ENCODE measurements at places on chromosomes 7 and 10. TPM values are rescaled to one million over a fixed set of nuclear protein-coding genes. Genes with fewer than 3 reads are reported as not detected.
A peak's percentile ranks its signal among the peaks of the same experiment; 100 is the strongest.

The FGFR2 gene
- total RNA-seq, result 28.9 TPM

The HECTD2 gene
- total RNA-seq, result 22.3 TPM

The PAX2 gene
- 1.1 TPM for total RNA-seq

The GRK5 gene
- 4.5 TPM for total RNA-seq

The CCDC172 gene
- total RNA-seq, result 7.3 TPM

The NOS3 gene
- total RNA-seq, result 25.0 TPM

The SCIN gene
- total RNA-seq, result 4.7 TPM

The SEC61G gene
- 164 TPM for total RNA-seq

The SFXN3 gene
- 70.7 TPM for total RNA-seq

The RNF32 gene
- 63.8 TPM for total RNA-seq

The ITIH2 gene
- 0.37 TPM for total RNA-seq

The DRGX gene
- total RNA-seq, result not detected

The TMED4 gene
- total RNA-seq, result 236 TPM

GRCh38 chr10:4012848-4013247 is 227.8 kb upstream of the KLF6 start:
- no peaks in the 10 kb centered on the region for H3K4me1 ChIP-seq
- H3K36me3 ChIP-seq, result no peaks in the 10 kb centered on the region
- no peak overlapping the region for H3K4me3 ChIP-seq
- no peak for DNase-seq

DNA sequence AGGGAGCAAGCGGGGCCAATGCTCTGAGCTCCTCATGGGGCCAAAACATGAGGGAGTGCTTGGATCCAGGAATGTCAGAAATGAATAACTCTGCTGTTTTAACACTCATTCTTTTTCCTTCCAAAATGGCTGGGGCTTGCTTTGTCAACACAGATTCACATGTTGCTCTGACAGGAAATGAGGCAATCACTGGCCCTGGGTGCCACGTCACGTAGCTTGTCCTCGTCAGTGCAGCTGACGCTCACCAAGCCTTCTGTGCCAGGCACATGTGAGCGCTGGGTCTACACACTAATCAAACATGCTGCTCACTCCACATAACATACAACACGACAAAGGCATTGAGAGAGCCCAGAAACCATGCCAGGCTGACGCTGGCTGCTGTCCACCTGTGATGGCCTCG is 198.9 kb downstream of the WDR37 start:
- no peak overlapping the region for H3K27ac ChIP-seq
- no peaks in the 10 kb centered on the region for H3K36me3 ChIP-seq
- no peak for DNase-seq
- no peak overlapping the region for H3K4me3 ChIP-seq
- H3K27me3 ChIP-seq, result no peaks in the 10 kb centered on the region
- no peaks in the 10 kb centered on the region for H3K4me1 ChIP-seq

DNA sequence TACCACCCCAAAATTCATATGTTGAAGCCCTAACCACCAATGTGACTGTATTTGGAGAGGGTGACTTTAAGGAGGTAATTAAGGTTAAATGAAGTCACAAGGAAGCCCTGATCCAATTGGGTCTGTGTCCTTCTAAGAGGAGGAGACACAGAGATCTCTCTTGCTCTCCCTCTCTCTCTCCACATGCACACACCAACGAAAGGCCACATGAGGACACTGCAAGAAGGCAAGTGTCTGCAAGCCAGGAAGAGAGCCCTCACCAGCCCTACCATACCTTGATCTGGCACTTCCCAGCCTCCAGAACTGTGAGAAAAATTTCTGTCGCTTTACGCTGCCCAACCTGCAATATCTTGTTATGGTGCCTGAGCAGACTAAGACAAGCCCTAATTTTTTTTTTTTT is 56.0 kb upstream of the NEBL start:
- no peak overlapping the region for H3K4me3 ChIP-seq
- no peaks in the 10 kb centered on the region for H3K36me3 ChIP-seq
- no peaks in the 10 kb centered on the region for H3K4me1 ChIP-seq
- no peak overlapping the region for H3K27ac ChIP-seq
- DNase-seq, result no peak

GRCh38 chr7:1235501-1236131 is 2.9 kb downstream of the UNCX start:
- no peaks in the 10 kb centered on the region for H3K4me1 ChIP-seq
- H3K4me3 ChIP-seq, result no peak overlapping the region
- H3K36me3 ChIP-seq, result no peaks in the 10 kb centered on the region
- H3K27me3 ChIP-seq, result no peaks in the 10 kb centered on the region
- no peak overlapping the region for H3K27ac ChIP-seq
- no peak for DNase-seq

DNA sequence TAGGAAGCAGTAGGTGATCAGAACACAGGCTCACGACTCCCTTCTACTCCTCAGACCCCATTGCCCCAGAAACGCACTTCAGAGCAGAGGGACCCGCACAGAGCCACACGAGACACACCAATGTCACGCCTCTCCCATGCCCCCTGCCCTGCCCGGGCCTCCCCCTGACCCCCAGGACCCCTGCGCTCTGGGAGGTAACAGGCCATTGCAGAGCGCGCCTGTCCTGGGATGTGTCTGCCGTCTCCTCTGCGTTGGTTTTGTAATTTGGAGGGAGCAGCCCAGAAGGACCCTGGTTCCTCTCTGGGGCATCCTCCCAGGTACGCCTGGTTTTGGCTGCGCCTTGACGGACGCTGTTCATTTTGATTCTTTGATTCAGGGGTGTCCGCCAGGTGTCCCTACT is 85.4 kb downstream of the UNCX start:
- no peaks in the 10 kb centered on the region for H3K27me3 ChIP-seq
- no peak for DNase-seq
- no peak overlapping the region for H3K4me3 ChIP-seq
- no peak overlapping the region for H3K27ac ChIP-seq
- no peaks in the 10 kb centered on the region for H3K4me1 ChIP-seq

- DNase-seq, result no peak
- H3K36me3 ChIP-seq, result no peaks in the 10 kb centered on the region
- H3K4me3 ChIP-seq, result no peak overlapping the region
- H3K27ac ChIP-seq, result no peak overlapping the region
- peaks cover 11% of the 10 kb centered on the region for H3K27me3 ChIP-seq
These were observed 2.7 kb upstream of the EN2 start for GRCh38 chr7:155455132-155455693.

DNA sequence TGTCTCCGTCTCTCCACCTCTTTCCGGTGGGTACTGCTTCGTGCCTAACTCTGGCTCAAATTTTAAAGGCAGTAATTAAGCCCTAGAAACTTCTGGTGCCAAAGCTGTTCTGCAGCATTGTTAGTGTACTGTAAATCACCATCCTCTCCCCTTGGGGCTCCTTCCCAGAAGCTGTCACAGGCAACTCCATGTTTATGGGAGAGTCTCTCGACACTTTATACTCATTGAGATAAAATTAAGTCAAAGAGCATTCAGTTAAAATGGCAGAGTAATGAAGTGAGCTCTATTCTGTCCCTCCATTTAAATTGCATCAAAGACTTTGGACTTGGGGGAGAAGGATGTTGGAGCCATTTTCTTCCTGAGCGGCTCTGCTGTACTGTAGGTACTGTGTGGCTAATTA is 274.8 kb downstream of the SFMBT2 start:
- no peaks in the 10 kb centered on the region for H3K4me1 ChIP-seq
- H3K4me3 ChIP-seq, result no peak overlapping the region
- H3K36me3 ChIP-seq, result no peaks in the 10 kb centered on the region
- DNase-seq, result no peak

GRCh38 chr7:106848851-106849442 is 16.1 kb upstream of the PIK3CG start:
- no peaks in the 10 kb centered on the region for H3K4me1 ChIP-seq
- H3K27ac ChIP-seq, result no peak overlapping the region
- no peaks in the 10 kb centered on the region for H3K36me3 ChIP-seq
- H3K27me3 ChIP-seq, result no peaks in the 10 kb centered on the region
- no peak for DNase-seq

- no peaks in the 10 kb centered on the region for H3K27me3 ChIP-seq
- no peak overlapping the region for H3K4me3 ChIP-seq
- no peak for DNase-seq
- no peaks in the 10 kb centered on the region for H3K4me1 ChIP-seq
These were observed 237.8 kb downstream of the SEMA3D start for GRCh38 chr7:84949067-84949466.

DNA sequence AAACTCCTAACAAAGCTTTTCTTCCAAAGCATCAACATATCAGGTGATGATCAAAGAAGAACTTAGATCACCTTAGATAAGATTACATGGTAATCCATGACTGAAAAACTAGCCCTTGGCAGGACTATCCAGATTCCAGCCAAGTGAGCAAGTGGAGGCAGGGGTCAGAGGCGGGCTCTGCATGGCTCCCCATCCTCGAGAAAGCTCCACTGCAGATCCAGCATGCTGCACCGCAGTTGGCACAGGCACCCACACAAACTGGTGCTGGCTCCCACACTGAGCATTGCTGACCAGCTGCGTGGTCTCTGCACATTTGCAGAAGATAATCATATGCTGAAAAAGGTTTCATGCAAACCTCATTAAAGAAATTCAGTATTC is 10.1 kb downstream of the PSAP start:
- no peaks in the 10 kb centered on the region for H3K36me3 ChIP-seq
- H3K27me3 ChIP-seq, result no peaks in the 10 kb centered on the region
- no peak overlapping the region for H3K27ac ChIP-seq
- no peak overlapping the region for H3K4me3 ChIP-seq
- H3K4me1 ChIP-seq, result peaks cover 61% of the 10 kb centered on the region

DNA sequence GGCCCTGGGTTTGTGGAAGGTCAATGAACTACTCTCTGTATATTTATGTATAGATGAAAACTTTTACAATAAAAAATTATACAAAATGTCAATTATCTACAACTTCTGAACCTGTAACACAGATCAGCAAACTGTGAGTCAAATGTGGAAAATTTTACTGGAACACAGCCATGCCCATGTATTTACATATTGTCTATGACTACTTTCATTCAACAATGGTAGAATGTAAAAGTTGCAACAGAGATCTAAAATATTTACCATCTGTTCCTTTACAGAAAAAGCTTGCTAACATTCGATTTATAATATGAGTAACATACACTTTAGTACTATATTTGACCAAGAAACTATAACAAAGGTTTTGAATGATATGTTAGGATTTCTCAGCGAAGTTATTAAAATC is 481.6 kb downstream of the PARD3 start:
- no peak for DNase-seq
- no peaks in the 10 kb centered on the region for H3K36me3 ChIP-seq
- H3K4me3 ChIP-seq, result no peak overlapping the region
- H3K4me1 ChIP-seq, result no peaks in the 10 kb centered on the region
- no peaks in the 10 kb centered on the region for H3K27me3 ChIP-seq

DNA sequence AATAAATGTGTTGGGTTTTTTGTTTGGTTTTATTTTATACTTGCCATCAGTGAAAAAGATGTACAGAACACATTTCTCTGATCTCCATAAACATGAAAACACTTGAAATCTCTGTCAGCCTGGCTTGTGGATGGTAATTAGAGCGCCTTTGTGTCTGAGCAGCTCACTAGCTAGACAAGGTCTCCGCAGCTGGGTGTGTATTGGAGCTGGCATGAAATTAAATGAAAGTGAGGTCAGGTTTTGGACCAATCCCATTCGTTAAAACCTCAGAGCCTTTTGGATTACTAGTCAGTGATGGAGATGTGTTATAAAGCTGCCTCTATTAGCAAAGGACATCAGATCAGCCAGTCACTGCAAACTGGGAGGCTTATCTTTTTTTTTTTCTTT is 2.7 kb downstream of the FRAT1 start:
- DNase-seq, result no peak
- H3K27ac ChIP-seq, result no peak overlapping the region
- no peaks in the 10 kb centered on the region for H3K36me3 ChIP-seq

GRCh38 chr7:130069179-130069977 is 956 bp upstream of the KLHDC10 start:
- peak overlapping the region; percentile 70 for H3K27ac ChIP-seq
- peak; percentile 36 for DNase-seq
- H3K27me3 ChIP-seq, result no peaks in the 10 kb centered on the region

DNA sequence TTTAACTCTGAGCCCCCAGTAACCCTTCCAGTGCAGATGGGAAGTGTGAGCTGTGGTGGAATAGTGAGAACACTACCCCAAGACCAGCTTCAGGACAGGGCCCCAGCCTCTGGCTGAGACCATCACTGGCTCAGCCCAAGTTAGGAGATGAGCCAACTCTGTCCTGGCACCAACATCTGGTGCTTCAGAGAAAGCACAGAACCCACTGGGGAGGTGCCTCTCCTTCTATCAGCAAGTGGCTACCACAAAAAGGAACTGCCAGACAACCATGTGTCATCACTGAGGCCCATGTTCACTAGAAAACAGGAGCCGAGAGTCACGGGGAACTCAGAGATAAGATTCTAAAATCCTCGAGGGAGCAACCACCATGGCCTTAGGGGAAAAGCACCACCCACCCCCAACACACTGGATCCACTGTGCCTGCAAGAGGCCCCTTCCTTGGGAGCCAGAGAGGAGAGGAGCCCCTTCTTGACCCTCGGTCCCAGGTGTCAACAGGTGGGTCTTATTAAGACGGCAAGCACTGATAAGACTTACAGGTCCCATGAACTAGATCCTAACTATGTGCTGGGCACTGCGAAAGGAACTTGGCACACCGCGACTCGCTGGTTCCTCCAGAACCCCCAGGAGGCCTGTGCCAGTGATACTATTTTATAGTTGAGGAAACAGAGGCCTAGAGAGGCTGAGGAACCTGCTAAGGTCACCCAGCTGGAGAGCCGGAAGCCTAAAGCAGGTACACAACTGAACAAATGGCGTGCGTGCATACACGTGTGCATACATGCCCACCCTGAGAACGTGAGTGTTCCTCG is 102.7 kb downstream of the FAM53B start:
- H3K27me3 ChIP-seq, result no peaks in the 10 kb centered on the region
- H3K36me3 ChIP-seq, result no peaks in the 10 kb centered on the region
- peak overlapping the region; percentile 2 for H3K27ac ChIP-seq
- H3K4me1 ChIP-seq, result peaks cover 66% of the 10 kb centered on the region
- DNase-seq, result peak; percentile 60

DNA sequence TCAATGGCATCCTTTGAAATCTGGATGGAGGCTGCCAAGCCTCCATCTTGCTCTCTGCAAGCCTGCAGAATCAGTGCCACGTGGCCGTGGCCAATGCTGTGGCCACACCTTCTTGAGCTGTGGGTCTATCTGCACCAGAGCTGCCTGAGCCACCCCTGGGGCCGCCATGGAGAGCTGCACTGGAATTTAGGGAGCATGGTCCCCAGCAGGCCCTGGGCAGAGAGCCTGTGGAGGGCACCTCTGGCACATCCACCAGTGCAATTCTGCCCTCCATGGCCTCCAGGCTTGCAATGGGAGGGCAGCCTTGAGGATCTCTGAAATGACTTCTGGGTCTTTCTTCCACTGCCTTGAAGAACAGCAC is 55.6 kb upstream of the NKX6-2 start:
- no peaks in the 10 kb centered on the region for H3K36me3 ChIP-seq
- no peak for DNase-seq
- H3K27me3 ChIP-seq, result no peaks in the 10 kb centered on the region
- H3K4me3 ChIP-seq, result no peak overlapping the region
- H3K27ac ChIP-seq, result no peak overlapping the region
- peaks cover 3% of the 10 kb centered on the region for H3K4me1 ChIP-seq

- H3K27ac ChIP-seq, result peak overlapping the region; percentile 83
- H3K4me3 ChIP-seq, result no peak overlapping the region
- peak; percentile 83 for DNase-seq
- H3K4me1 ChIP-seq, result peaks cover 50% of the 10 kb centered on the region
These were observed 290.7 kb downstream of the CCDC3 start for GRCh38 chr10:12710594-12711349.

- no peak for DNase-seq
- no peaks in the 10 kb centered on the region for H3K4me1 ChIP-seq
- no peak overlapping the region for H3K27ac ChIP-seq
- no peaks in the 10 kb centered on the region for H3K27me3 ChIP-seq
These were observed 32.2 kb downstream of the MRPS33 start for GRCh38 chr7:140982508-140982907.

All from testis (tissue), 5 donors.